Karpas-422 (cell line): ENCODE measurements at places on chromosomes 1 and 21. TPM values are rescaled to one million over a fixed set of nuclear protein-coding genes. Genes with fewer than 3 reads are reported as not detected.
A peak's percentile ranks its signal among the peaks of the same experiment; 100 is the strongest.

GRCh38 chr1:19750101-19750881 lies 49.4 kb downstream of the TMCO4 start:
- H3K36me3 ChIP-seq: no peaks in the 10 kb centered on the region
- no peaks in the 10 kb centered on the region for H3K27me3 ChIP-seq
- H3K4me1 ChIP-seq: no peaks in the 10 kb centered on the region
- H3K27ac ChIP-seq: no peak overlapping the region

GRCh38 chr21:20685475-20685874 lies 312.7 kb upstream of the NCAM2 start:
- no peaks in the 10 kb centered on the region for H3K36me3 ChIP-seq
- no peak for DNase-seq
- no peaks in the 10 kb centered on the region for H3K4me1 ChIP-seq
- no peak overlapping the region for H3K4me3 ChIP-seq
- H3K27ac ChIP-seq: no peak overlapping the region

DNA sequence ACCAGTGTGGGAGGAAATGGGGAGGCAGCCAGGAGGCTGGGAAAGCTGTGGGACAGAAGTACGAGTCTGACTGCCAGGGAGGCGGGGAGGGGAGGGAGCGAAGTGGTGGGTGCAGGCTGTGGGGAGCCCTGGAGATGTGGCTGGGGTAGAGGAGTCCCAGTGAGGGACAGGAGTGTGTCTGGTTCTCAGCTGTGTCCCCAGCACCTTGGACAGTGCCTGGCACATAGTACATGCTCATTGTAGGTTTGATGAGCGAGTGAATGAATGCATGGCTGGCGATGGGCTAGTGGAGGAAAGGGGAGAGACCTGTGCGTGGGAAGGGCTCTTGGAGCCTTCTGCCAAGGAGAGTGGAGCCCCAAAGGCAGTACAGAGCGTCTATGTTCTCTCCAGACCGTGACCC lies 104.1 kb downstream of the SIK1 start:
- H3K27ac ChIP-seq: no peak overlapping the region
- peak; percentile 69 for DNase-seq
- no peaks in the 10 kb centered on the region for H3K36me3 ChIP-seq
- H3K4me1 ChIP-seq: peaks cover 61% of the 10 kb centered on the region
- no peak overlapping the region for H3K4me3 ChIP-seq

- H3K36me3 ChIP-seq: no peaks in the 10 kb centered on the region
- H3K27ac ChIP-seq: no peak overlapping the region
- 0 out of 2 replicates have a peak overlapping the region, but pooled peaks have one; percentile 17 for H3K4me3 ChIP-seq
- peak; percentile 50 for DNase-seq
Measured at GRCh38 chr1:76668046-76668445, 199.2 kb upstream of the ST6GALNAC5 start.

DNA sequence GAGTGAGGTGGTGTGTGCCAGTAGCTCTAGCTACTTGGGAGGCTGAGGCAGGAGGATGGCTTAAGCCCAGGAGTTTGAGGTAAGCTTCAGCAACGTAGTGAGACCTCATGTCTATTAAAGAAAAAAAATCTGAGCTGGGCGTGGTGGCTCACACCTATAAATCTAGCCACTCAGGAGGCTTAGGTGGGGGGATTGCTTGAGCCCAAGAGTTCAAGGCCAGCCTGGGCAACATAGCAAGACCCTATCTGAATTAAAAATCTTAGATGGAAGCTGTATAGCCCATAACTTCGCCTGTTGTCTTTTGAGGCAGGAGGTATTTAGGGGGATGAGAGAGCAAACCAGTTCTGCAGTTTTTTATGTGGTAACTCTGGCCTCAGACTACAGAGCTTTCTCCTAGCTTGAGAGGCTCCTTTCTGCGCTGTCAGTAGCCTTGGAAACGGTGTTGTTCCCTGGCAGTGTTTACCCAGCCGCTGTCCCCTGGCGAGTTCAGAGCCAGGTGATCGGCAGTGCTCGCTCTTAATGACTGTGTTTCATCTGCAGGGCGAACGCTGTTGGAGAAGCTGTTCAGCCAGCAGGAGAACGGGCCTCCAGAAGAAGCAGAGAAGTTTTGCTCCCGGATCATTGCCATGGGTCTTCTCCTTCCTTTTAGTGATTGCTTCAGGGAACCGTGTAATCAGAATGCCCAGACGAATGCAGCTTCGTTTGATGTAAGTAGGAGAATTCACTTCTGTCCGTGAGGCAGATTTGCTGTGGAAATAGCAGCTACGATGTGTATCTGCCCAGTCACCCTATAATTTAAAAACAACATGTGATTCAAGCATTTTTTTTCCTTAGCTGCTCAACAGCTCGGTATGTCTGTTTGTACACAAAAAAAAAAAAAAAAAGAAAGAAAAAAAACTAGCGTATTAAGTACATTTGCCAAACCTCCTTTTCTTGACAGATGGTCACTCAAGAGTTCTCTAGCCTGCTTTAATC lies 31.2 kb downstream of the FMN2 start:
- H3K4me3 ChIP-seq: no peak overlapping the region
- H3K36me3 ChIP-seq: no peaks in the 10 kb centered on the region

DNA sequence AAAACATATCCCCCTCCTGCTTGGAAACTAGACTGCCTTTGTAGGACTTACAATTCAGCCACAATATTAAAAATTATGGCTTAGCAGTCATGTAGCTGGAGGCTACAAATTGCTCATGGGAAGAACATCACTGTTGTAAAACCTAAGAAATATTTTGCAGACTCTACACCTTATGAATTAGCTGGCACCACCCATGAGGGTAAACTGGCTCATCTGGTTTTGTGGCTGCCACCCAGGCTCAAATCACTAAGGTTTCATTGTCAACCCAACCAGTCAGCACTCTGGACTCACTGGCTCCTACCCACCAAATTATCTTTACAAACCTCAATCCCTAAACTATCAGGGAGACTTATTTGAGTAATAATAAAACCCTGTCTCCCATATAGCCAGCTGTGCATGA lies 100.7 kb upstream of the OLFM3 start:
- no peak overlapping the region for H3K4me3 ChIP-seq
- no peak for DNase-seq
- H3K27me3 ChIP-seq: no peaks in the 10 kb centered on the region
- H3K27ac ChIP-seq: no peak overlapping the region

- no peaks in the 10 kb centered on the region for H3K27me3 ChIP-seq
- H3K4me3 ChIP-seq: peak overlapping the region; percentile 24; the same call in 1 of the 2 replicates
- H3K36me3 ChIP-seq: no peaks in the 10 kb centered on the region
Measured at GRCh38 chr1:205285381-205286101, 36.0 kb downstream of the NUAK2 start.

- no peaks in the 10 kb centered on the region for H3K27me3 ChIP-seq
- no peak overlapping the region for H3K4me3 ChIP-seq
Measured at GRCh38 chr1:205977402-205978014, 25.7 kb downstream of the RAB7B start.

- no peaks in the 10 kb centered on the region for H3K4me1 ChIP-seq
- DNase-seq: no peak
- no peaks in the 10 kb centered on the region for H3K27me3 ChIP-seq
- H3K4me3 ChIP-seq: no peak overlapping the region
- H3K36me3 ChIP-seq: no peaks in the 10 kb centered on the region
Measured at GRCh38 chr1:60762176-60762575, 320.2 kb upstream of the NFIA start.

GRCh38 chr1:7572654-7573152 lies 198.4 kb upstream of the VAMP3 start:
- H3K36me3 ChIP-seq: no peaks in the 10 kb centered on the region
- no peak overlapping the region for H3K27ac ChIP-seq
- DNase-seq: no peak
- H3K4me1 ChIP-seq: no peaks in the 10 kb centered on the region
- H3K4me3 ChIP-seq: no peak overlapping the region

DNA sequence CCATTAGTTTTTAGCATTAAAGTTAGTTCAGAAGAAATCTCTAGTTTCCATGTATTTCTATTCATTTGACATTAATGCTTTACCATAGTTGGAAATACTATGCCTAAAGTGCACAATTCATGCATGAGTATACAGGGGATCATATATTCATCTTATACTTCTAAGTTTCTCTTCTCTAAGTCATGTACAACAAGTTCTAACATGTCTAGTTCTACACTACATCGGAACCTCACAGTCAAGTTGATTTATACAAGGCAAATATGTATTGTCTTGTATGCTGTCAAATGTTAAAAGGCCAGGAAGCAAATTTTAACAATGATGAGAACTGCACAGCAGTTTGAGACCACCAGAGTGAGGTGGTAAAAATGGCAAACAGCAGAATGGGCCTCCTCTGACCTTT lies 22.9 kb upstream of the MOB3C start:
- no peak overlapping the region for H3K27ac ChIP-seq
- H3K27me3 ChIP-seq: no peaks in the 10 kb centered on the region
- H3K4me1 ChIP-seq: no peaks in the 10 kb centered on the region
- H3K36me3 ChIP-seq: 0 out of 2 replicates have a peak, but pooled peaks cover 6% of the 10 kb centered on the region
- DNase-seq: no peak
- H3K4me3 ChIP-seq: no peak overlapping the region

The LEFTY2 gene
- total RNA-seq: not detected in 2 replicates

The REG4 gene
- not detected in 2 replicates for total RNA-seq

The CTSS gene
- 136 and 160 TPM in 2 replicates for total RNA-seq

The CTH gene
- 23.0 and 63.3 TPM in 2 replicates for total RNA-seq

The DTL gene
- 10.4 and 13.5 TPM in 2 replicates for total RNA-seq

The AIM2 gene
- 1.7 and 2.1 TPM in 2 replicates for total RNA-seq

The CFAP74 gene
- not detected in 2 replicates for total RNA-seq

The APOBEC4 gene
- total RNA-seq: not detected in 2 replicates
